Kidney epithelial cell (primary cell): ENCODE measurements at places on chromosomes 1 and 21. TPM values are rescaled to one million over a fixed set of nuclear protein-coding genes. Genes with fewer than 3 reads are reported as not detected.

- DNase-seq = no peak
These were observed 179.0 kb downstream of the DSCAM start for GRCh38 chr21:40667967-40668366.

GRCh38 chr1:55536545-55536865 is 321.3 kb upstream of the USP24 start:
- DNase-seq = no peak

Gene CDKN2C
- total RNA-seq = 0.07 and 0.13 TPM in 2 replicates

Gene TMEM200B
- 2.1 and 2.9 TPM in 2 replicates for total RNA-seq
